ENCODE measurements at places on chromosomes 16 and 17. TPM values are rescaled to one million over a fixed set of nuclear protein-coding genes. Genes with fewer than 3 reads are reported as not detected.

Gene PPP4C
- total RNA-seq: 106 TPM

Gene PDK2
- total RNA-seq: 71.4 TPM

Gene CCT6B
- 1.8 TPM for total RNA-seq

Gene OR4D1
- total RNA-seq: not detected

Gene SLC2A4
- total RNA-seq: 9.7 TPM

Data from left colon (tissue), 2 donors.